ENCODE measurements at places on chromosomes 12 and 14.

GRCh38 chr12:46847001-46847400 is 21.2 kb upstream of the SLC38A4 start:
- no peak for DNase-seq

GRCh38 chr12:81295251-81295650 is 217.4 kb downstream of the ACSS3 start:
- DNase-seq = no peak

GRCh38 chr14:22225516-22226140 is 363.4 kb downstream of the DAD1 start:
- no peak for DNase-seq

GRCh38 chr14:70931008-70931407 is 23.7 kb downstream of the PCNX1 start:
- no peak for DNase-seq

- no peak for DNase-seq
Observed at GRCh38 chr12:75954041-75954440, 77.5 kb downstream of the PHLDA1 start.

- DNase-seq = no peak
Observed at GRCh38 chr14:90720336-90720735, 95.9 kb downstream of the TTC7B start.

DNA sequence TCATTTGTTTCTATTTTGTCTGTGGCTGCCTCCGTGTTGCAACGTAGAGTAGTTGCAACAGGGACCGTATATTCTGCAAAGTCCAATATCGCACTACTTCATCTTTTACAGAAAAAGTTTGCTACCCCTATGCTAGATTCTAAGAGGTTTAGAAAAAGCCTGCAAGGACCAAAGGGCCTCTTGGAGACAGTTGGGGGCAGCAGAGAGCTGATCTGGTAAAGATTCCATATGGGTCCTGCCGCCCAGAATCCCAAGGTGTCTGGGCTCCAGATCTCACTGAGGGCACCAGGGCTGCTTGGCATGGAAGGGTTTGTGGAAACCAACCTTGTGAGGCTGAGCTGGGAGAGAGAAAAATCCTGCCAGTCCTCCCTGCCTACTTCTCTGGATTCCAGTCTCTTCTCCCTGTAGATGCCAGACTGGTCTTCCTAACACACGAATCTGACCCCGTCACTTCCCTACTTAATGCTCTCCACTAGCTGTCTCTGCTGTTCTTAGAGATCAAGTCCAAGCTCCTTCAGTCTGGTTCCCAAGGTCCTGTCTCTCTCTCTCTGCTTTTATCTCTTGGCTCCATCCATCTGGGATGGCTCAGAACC is 74.6 kb downstream of the GLRX5 start:
- peak; percentile 24 for DNase-seq

DNA sequence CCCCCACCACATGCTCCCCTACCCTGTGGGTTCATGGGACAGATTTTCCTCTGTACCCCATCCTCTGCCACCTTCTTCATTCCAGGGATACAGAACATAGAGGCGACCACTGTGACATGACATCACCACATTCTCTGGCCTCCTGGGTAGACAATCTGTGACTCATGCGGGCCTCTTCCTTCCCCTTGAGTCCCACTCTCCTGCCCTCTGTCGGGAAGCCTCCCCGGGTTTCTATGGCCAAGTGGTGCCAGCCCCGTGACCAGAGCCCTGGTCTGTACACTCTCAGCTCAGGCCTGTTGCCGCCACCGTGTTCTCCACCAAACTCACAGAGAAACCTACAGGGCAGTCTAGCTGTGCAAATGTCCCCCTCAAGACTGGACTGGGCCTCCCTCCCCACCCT is 8.0 kb downstream of the CLMN start:
- DNase-seq = no peak

GRCh38 chr12:123237646-123238329 is 4.6 kb downstream of the MTRFR start:
- peak; percentile 75 for DNase-seq

- DNase-seq = no peak
Observed at GRCh38 chr14:32627545-32628298, 298.6 kb downstream of the AKAP6 start.

DNA sequence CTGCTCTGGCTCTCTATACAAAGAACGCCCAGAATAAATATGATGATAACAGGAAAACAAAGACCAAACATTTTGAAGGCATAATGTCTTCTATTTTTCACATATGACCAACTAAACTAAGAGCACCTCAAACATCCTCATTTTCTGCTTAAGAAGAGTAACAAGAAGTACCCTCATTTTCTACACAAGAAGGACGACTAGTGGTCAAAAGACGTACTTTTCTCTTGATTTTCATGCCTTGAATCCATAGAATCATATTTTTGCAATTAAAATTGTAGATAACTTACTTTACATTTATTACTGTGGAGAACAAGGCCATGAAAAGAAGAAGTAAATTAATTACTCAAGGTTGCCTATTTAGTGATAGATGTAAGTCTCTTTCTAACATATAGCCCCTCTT is 358.6 kb downstream of the DUSP6 start:
- DNase-seq = no peak

DNA sequence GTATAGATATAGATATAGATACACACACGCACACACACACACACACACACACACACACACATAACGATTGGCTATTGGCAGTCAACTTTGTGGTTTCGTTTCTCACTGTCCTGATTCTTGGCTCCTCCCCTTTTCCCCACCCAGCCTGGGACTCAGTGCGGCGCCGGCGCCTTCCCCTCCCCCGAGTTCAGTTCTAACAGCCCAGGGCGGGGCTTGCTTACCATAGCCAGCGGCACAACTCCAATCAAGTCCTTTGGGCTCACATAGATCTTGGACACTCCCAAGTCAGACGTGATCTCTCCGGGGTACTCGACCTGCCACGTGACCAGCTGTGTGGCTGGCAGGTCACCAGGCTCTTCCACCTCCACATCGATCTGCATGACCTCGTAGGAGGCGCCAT is 484.1 kb downstream of the GLT1D1 start:
- no peak for DNase-seq

GRCh38 chr14:91732439-91732838 is 553 bp upstream of the CATSPERB start:
- DNase-seq = no peak

DNA sequence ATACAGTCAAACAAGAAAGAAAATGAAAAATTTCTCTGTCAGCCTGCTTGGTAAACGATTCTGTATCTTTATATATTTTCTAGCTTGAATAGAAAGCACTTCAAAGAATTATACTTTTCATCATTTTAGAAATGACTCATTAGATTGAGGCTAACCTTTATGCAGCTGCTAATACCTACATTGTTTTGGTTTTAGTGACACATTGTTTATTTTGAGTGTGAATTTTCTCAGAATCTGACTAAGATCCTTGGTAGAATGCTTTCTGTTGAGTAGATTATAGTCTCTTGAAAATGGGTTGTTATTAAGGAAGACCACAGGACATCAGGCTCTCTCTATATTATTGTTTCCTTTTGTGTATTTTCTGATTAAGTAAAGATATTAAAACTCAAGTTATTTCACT is at the start of gene PMCH:
Gene PMCH (minus strand): TSS at position 45 of the 400 bp plus-strand sequence. CDS start 63 bp downstream, outside the sequence.
- DNase-seq = no peak
